ENCODE measurements at places on chromosomes 2 and 18.

GRCh38 chr18:55405893-55406406 lies 182.0 kb downstream of the TCF4 start:
- DNase-seq, result no peak

- DNase-seq, result no peak
Measured at GRCh38 chr18:29226213-29226612, 1049.3 kb upstream of the CDH2 start.

- peak; percentile 4 for DNase-seq
Measured at GRCh38 chr18:74906184-74906583, 302.8 kb downstream of the PTGR3 start.

DNA sequence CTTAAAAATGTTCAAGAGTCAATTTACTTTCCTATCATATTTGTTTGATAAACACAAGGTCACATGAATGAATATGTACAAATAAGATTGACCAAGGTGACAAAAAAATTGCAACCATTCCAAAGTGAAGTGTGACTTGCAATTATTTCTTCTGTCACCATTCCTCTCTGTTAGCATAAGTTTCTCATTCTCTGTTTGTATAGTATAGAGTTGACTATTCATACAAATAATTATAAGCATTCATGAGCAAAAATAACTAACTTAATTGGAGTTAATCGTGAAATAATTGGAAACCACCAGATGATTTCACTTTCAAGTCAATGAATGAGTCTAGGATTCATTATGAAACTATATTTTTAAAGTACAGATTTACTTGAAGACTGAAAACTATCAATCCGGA lies 42.1 kb downstream of the PGAP1 start:
- DNase-seq, result no peak

- DNase-seq, result no peak
Measured at GRCh38 chr2:218655751-218656150, 3.7 kb downstream of the ZNF142 start.

DNA sequence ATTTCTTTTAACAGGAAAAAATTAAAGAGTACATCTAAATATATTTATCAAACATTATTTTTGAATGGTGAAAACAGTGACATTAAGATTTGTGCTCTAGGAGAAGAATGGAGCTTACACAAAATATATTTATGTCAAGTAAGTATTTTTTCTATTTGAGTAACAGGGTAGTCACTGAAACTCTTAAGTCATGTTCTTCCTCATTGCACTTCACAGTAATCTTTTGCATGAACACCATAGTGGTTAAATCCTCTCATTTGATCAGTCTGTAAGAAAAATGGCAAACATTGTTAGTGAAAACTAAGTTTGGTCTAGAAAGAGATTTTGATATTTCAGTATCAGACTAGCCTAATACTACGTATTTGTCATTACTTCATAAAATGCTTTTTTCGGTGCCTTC lies 8.1 kb downstream of the GMCL1 start:
- DNase-seq, result peak; percentile 18
